ENCODE measurements at places on chromosomes 16 and 17.

GRCh38 chr16:26594666-26595065, 472.1 kb upstream of the C16orf82 start:
- DNase-seq: no peak

DNA sequence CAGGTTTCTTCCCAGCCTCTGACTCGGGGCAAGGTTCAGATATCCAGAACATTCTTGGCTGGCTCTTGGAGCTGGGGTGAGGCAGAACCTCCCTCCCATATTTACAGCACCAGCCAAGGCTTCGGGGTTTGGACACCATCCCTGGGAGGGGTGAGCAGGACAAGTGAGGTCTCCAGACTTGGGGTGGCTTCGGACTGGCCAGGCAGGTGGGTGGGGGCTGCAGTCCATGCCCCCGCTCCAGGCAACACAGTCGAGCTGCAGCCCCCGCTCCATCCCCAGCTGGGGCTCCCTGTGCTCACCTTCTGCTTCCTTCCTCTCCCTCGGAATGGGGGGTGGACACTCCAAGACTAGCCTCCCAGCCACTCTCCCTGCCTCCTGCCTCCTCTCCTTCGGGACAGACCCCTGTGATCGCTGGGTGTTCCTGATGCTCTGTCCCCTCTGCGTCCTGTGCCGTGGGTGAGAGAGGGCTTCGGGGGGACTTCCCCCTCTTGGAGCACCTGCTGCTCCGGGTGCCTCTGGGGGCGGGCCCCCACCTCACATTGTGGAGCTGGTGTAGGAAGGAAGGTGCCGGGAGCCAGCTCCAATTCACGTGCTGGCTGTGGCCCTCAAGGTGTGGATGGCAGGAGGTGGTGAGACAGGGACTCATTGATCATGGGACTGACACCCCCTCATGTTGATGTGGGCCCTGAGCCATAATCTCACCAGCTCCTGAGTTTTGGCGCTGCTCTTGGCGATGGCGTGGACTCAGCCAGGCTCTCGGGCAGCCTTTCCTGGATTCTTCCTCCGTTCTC, 189.2 kb downstream of the SEC14L1 start:
- no peak for DNase-seq

DNA sequence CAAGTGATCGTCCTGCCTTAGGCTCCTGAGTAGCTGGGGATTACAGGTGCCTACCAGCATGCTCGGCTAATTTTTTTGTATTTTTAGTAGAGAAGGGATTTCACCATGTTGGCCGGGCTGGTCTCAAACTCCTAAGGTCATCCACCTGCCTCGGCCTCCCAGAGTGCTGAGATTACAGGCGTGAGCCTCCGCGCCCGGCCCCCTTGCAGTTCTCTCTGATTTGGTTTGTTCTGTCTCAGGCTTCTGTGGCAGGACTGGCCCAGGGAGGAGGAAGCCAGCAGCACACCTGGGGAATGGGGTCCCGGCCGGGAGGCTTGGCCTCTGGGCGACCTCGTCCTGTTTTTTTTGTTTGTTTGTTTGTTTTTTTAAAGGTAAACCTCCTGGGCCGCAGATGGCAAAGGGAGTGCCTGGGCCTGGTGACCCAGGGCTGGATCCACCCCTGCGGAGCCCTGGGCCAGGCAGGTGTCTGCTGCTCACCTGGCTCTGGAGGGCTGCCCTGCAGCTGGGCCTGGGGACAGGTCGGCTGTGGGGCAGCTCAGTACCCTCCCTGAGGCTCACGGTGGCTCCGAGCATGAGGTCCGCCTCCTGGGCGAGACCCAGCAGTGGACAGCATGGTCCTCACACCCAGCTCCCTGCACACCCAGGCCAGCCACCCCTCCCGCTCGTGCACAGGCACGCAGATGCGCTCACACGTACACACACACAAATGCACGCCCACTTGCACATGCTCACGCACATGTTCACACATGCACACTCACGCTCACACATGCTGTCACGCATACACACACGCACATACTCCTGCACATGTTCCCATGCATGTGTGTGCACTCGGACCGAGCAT, 3.3 kb upstream of the NUDT16L1 start:
- no peak for DNase-seq

DNA sequence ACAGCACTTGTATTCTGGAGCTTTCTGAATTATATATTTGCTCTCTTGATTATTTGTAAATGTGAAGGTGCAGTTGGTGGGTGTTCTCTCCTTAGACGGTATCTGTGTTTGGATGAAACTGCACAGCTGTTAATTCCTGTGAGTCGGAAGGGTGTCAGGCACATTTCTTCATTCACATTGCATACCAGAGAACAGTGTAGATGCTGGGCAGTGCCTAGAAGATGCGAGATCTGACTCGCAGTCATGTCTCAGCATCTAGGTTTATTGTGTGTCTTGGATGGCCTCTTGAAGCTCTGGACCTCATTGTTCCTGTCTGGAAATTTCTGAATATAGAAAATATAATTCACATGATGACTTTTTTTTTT, 61.2 kb downstream of the CLEC16A start:
- DNase-seq: no peak

GRCh38 chr16:55116165-55116920, 185.7 kb downstream of the IRX5 start:
- no peak for DNase-seq

GRCh38 chr16:75152635-75153034, 4.3 kb downstream of the ZFP1 start:
- no peak for DNase-seq

DNA sequence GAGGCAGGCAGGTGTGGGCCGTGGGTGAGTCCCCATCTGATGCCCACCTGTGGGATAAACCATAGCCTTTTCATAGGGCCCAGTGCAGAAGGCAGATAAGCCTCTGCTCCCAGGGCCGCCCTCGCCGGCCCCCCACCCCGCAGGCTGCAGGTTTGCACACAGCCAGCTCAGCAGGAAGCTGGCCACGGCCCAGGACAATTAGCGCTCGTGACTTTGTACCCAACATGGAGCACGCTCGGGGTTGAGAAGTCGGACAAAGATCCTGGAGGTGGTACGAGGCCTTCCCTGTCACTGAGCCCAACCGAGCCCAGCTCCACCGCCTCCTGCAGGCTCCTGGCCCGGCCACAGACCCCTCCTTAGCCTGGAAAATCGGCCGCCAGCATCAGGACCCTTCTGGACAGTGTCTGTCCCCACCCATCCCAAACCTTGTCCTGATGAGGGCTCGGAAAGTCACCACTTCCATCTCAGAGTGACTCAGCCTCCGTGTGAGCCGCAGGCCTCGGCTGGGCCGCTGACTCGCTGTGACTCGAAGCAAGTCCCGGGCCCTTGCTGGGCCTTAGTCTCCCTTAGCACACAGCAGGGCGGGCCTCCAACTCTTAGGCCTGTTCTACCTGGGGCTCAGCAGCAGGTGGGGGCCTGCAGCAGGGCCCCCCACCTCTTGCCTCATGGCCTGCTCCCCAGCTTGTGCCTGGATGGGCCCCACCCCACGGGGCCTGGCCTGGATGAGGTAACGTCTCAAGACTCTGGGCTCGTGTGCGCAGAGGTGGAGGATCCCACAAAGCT, 22.7 kb downstream of the FAM83G start:
- no peak for DNase-seq

DNA sequence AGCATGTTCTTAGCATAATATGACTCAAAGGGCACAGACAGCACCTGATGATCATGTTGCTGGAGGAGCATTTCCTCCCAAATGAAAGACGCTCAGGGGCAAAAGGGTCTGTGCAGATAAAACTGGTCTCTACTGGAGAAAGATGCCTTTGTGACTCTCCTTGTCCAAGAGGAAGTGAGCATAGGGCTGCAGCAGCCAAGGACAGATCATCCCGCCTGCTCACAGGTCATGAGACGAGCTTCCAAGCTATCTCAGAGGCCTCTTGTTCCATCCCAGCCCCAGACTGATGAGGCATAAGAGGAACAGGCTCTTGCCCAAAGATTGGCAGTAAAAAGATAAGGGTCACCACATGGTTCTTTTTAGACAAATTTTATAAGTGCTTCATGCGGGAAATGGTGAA, 141.8 kb downstream of the KATNIP start:
- DNase-seq: no peak

DNA sequence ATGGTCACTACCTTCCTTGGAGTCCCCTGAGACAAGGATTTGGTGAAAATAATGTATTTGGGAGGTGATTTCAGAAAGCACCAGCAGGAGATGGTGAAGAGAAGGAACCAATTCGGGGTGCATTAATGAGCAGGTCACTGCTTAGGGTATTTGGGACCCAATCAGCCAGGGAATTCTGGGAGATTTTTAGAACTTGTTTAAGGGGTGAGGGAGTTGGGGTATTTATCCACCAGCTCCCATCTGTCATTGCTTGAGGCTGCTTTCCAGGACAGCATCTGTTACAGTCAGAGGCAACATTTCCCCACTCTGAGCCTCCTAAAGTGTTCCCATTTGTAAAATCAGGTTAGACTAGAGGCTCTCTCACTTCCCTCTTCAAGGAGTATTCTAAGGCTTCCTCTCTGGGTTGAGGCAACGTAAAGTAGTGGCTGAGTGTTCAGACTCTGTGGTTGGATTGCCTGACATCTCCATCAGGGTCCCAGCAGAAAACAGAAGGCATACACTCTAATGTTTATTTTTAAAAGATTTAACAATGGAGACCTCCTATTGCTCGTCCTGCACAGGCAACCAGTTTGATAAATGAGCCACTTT, 60.9 kb downstream of the CLEC19A start:
- DNase-seq: no peak

GRCh38 chr17:41734949-41735313, 488 bp upstream of the HAP1 start:
- DNase-seq: no peak

- DNase-seq: no peak
These were observed 14.4 kb downstream of the ASPSCR1 start for GRCh38 chr17:81991684-81992305.

GRCh38 chr16:20415541-20415940, 6.2 kb downstream of the ACSM5 start:
- DNase-seq: no peak

GRCh38 chr17:66098040-66098439, 93.9 kb downstream of the CEP112 start:
- DNase-seq: no peak

DNA sequence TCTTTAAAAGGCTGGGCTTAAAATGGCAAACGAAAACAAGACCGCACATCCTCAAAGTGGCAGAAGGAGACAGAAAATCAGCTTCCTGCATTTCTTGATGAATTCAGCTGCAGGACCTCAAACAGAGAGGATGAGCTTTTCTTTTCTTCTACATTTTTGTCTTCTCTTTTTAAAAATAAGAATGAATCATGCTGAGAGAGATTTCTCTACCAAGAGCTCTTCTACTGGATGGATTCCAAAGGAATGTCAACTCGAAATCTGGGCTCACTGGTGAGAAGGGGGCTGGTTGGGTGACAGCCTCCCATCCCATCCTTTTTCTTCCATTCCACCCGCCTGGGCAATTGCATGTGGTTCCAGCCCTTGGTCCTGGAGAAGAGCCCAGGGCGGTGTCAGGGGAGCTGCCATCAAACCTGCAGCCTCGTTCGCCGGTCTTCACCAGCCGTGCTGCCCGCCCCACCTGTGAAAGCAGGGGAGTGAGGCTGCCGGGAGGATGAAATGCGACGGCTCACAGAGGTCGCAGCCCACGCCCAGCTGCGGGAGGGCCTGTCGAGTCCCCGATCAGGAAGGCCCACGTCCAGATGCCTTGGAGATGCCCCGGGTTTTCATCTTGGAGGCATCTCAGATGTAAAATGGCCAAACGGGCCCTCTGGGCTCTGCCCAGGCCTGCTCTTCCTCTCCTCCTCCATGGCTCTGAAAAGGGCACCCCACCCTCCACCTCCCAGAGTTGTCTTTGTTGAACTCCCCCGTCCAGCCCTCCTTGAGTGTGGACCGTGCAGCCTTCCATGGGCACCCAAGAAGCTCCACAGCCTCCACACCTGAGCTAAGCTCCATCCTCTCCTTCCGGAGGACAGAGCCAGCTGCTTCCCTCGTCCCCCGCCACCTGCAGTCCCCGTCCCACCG, 121.9 kb downstream of the FOXL1 start:
- DNase-seq: no peak

DNA sequence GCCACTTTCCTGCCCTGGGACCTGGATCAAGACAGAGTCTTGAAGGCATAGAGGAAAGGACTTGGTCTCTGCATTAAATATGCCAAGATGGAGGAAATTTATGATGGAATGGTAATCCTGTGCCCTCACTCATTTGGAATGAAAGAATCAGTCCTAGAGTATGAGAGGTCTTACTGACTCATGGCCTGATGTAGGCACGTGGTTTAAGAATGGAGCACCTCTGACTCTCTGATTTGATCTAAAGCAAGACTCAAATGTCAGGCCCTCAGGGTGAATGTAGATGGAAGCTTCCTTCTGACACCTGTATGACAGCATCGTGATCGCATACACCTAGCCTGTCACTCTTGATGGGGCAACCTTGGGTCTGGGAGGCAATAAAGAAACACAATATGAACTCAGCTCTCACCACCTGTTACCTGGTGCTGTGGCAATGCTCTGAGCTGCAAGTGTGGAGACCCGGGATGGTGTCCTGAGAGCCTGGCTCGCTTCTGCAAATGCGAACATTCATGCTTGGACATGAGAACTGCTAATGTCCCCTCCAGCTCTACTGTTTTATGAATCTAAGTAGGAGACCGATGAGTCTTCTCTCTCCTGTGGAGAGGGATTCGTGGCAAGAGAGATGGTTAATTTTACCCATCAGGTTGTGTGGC, 229.9 kb downstream of the ABCC12 start:
- DNase-seq: no peak
